Uterus (tissue), 4 donors: ENCODE measurements at places on chromosomes 13 and 19. TPM values are rescaled to one million over a fixed set of nuclear protein-coding genes. Genes with fewer than 3 reads are reported as not detected.

- no peak for DNase-seq
Observed at GRCh38 chr13:112895521-112896465, 73.2 kb upstream of the MCF2L start.

DNA sequence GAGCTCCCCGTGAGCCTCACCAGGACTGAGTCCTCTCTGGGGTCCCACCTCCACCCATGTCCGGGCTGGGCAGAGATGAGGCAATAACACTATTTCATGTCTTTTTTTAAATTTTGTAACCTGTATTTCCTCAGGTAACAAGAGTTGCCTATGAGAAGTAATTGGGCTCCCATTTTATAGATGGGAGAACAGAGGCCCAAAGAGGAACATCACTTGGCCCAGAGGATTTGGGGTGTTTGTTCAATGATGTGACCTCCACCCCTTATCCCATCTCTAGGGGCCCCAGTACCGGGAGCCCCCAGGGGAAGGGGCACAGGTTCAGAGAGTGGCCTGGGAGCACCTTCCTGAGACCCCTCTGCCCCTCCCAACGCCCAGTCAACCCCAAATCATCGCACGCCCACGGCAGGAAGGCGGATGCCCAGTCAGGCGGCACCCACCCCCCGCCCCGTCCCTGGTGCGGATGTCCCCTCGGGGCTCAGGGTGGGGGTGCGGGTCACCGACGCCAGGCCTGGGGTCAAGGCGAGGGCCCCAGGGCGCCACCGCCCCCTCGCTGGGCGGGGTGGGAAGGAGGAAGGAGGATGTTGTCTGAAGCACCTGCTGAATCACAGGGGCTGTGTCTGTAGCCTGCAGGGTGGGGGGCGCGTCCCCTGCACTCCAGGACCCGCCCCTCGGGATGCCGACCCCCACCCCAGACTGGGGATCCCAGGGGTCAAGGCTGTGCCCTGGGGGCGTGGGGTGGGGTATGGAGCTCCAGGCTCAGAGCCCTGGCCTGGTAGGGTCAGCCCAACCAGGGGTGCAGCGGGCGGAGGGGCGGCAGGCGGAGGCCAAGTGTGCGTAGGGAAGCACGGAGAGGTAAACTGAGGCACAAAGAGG is 9.0 kb upstream of the CIRBP start:
- no peak for DNase-seq

DNA sequence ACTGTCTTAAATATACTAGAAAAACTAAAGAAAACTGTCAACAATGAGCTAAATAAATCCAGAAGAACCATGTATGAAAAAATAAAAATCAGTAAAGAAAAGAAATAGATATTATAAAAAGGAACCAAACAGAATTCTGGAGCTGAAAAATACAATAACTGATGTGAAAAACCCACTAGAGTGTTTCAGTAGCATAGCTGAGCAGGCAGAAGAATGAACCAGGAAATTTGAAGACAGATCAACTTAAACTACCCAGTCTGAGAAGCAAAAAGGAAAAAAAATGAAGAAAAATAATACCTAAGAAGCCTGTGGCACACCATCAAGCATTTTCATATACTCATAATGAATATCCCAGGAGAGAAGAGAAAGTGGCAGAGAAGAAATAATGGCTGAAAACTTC is 240.1 kb upstream of the RXFP2 start:
- DNase-seq, result no peak

GRCh38 chr13:66128201-66128600 is 1101.9 kb downstream of the PCDH9 start:
- DNase-seq, result no peak

- no peak for DNase-seq
Observed at GRCh38 chr19:37963190-37963936, 56.4 kb downstream of the SIPA1L3 start.

DNA sequence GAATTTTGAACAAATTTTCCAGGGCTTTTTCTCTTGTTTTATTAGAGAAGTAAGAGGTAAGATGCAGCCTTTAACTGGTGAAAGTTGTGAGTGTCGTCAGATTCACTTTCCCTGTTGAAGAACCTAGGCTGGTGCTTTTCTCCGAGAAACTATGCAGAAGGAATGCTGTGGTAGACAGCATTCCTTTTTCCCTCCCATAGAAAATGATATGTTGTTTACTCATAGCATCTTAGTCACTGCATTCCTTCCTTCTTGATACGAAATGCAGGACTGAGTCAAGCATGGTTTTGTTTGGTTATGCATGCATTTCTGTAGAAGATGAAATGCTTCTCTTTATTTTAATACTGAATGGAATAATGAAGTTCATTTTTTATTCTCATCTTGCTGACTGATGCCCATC is 3.4 kb downstream of the ITGBL1 start:
- DNase-seq, result no peak

- no peak for DNase-seq
Observed at GRCh38 chr19:11577451-11578257, at the start of gene ACP5. TSS of gene ACP5 (minus strand) at chr19:11577645. CDS start at chr19:11577317, 328 bp downstream.

DNA sequence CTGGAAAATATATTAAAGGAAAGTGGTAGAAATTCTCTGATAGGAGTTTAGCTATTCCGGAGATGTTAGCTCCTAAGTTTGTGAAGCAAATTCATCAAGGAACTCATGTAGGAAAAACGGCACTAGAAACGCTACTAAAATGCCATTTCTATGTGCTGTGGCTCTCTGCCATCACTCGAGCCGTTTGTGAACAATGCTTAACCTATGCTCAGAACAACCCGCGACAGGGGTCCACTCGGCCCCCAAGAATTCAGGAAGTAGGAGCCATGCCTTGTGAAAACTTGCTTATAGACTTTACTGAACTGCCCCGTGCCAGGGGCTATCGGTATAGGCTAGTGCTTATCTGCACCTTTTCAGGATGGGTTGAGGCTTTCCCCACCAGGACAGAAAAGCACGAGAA is 14.2 kb upstream of the SLC15A1 start:
- DNase-seq, result no peak

Gene CATSPERD
- not detected for total RNA-seq

Gene CD70
- not detected for total RNA-seq

Gene ZNF610
- total RNA-seq, result 4.7 TPM

Gene CBLC
- total RNA-seq, result 5.8 TPM
